ENCODE measurements at places on chromosomes 13 and 19.

- DNase-seq = no peak
Observed at GRCh38 chr13:108919036-108919907, 289.9 kb downstream of the MYO16 start.

DNA sequence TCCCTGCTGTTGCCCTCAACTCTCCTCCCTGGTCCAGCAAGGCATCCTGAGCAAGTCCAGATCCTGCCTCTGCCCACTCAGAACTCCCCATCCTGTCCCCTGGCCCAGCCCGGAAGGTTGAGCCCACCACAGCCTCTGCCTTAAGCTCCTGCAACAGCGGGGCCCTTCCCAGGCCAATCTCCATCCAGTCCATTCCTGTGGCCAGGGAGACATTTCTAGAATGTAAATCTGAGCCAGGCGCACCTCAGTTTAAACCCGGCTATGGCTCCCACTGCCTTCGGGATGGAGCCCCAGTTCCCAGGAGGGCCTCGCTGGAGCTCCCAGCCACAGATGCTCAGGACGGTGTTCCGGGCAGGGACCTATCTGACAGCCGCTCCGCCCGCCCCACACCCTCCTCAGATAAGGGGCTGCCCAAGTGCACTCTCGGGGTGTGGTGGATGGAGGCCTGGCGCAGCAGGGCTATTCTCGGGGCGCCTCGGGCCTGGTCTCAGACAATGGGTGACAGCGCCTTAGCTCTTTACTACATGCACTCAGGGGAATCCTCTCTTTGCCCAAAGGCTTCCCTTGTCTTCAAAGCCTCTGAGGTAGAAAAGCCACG lies 5.3 kb downstream of the TRAPPC6A start:
- DNase-seq = no peak

GRCh38 chr19:53785196-53785889 lies 38.8 kb downstream of the NLRP12 start:
- DNase-seq = peak; percentile 55

DNA sequence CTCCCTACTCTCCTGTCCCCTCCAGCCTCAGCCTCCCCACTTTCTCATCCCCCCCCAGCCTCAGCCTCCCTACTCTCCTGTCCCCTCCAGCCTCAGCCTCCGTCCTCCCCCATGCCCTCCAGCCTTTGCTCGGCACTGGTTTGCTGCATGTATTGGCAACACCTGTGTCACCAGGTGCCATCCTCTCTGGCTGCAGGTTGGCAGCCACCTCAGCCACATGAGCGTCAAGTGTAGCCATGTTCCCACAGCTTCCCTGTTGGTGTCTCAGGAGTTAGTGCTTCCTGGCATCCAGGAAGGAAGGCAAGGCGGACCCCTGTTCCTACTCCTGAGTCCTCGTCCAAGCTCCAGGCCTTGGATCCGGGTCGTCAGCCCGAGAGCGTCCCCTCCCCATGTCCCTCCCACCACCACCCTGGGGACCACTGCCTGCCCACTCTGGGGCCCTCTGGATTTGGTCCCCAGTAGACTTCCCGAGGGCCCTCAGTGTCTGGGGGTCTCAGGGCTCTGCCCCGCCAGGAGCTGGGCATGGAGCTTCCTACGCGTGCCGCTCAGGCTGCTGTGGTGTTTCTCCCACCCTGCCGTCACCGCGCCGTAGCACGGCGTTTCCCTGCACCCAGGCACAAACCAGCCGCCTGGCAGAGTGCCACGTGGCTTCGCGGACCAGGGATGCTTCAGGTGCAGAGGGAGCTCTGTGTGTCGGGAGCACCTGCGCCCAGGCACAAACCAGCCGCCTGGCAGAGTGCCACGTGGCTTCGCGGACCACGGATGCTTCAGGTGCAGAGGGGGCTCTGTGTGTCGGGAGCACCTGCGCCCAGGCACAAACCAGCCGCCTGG lies 128.3 kb upstream of the MCF2L start:
- DNase-seq = no peak

DNA sequence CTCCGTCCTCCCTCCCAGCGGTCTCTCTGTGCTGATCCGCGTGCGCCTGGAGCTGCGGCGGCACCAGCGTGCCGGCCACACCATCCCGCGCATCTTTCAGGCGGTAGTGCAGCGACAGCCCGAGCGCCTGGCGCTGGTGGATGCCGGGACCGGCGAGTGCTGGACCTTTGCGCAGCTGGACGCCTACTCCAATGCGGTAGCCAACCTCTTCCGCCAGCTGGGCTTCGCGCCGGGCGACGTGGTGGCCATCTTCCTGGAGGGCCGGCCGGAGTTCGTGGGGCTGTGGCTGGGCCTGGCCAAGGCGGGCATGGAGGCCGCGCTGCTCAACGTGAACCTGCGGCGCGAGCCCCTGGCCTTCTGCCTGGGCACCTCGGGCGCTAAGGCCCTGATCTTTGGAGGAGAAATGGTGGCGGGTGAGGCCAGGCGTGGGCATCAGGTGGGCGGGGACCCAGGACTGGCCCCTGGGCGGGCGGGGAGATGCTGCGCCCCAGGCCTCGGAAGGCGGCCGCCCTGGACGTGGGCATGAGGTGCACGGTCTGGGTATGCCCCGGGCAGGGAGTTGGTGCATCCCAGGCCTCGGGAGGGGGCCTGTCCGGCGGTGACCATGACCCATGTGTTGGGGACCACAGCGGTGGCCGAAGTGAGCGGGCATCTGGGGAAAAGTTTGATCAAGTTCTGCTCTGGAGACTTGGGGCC lies 16.4 kb downstream of the SLC27A1 start:
- DNase-seq = no peak

DNA sequence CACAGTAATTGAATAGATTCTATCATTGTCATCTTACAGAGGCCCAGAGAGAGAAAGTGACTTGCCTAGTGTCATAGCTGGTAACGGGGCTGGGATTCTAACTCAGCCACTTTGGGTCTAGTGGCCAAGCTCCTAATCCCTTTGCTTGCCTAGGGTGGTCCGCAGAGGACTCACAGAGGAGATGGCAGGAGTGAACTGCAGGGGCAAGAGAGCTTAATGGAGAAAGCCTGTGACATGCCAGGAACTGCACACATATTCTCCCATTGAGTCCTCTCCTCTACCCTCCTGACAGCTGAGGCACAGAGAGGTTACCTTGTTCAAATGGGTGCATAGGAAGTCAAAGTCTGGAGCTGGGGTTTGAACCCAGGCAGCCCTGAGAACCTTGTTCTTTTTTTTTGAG lies 2.7 kb downstream of the LSR start:
- no peak for DNase-seq
